ENCODE measurements at places on chromosomes 2 and 18.

- DNase-seq, result no peak
Observed at GRCh38 chr2:134287323-134287722, 33.5 kb downstream of the MGAT5 start.

DNA sequence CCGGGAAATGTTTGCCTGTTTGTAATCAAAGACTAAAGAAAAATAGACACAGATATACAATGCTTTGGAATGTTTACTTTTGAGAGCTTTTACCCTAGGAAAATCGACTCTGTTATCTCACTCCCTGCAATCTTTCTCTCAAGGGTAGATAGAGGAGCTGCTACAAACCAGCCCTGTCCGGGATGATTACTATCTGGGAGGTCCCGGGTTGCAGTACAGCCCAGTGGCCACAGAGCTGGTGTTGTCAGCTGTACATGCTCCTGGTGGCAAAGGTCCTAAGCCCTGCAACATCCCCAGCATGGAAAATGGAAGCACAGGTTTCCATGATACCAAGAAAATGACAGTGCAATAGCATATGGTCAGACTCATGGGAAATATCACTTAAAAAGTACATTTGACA, 570.5 kb upstream of the SOX11 start:
- DNase-seq, result no peak

DNA sequence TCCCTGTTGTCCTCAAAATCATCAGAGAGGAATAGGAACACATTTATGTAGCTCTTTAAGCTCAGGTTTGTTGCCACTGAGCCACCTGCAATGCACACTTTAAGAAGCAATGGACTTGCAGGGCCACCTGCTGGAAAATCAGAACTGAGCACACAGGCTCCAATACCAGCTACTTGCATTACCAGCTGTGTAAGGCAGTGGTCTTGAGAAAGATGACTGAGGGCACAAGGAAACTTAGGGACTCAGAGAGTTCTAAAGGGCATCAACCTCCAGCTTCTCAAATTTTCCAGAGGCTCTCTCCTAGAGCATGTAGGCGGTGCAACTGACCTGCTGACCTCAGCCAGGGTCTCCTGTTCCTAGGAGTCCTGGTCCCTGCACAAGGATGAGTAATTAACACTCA, 2.5 kb upstream of the CNDP2 start:
- DNase-seq, result no peak

- DNase-seq, result no peak
Observed at GRCh38 chr18:57063601-57064103, 83.2 kb upstream of the BOD1L2 start.

DNA sequence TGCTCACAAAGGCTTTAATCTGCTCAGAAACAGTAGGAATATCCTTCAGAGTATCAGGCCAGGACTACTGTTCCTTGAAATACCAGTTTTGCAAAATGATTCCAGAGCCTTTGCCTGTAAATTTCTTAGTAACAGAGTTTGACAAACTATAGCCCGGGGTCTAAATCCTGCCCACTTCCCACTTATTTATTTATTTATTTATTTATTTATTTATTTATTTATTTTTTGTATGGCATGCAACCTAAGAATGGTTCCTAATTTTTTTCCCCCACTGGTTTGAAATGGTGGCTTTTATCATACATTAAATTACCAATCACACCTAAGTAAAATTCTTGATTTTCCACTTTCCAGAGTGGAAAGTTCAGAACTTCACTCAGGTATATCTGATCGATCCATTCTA, 45.6 kb downstream of the KCNG3 start:
- DNase-seq, result no peak

GRCh38 chr18:51168960-51169662, 28.4 kb downstream of the MEX3C start:
- DNase-seq, result no peak

DNA sequence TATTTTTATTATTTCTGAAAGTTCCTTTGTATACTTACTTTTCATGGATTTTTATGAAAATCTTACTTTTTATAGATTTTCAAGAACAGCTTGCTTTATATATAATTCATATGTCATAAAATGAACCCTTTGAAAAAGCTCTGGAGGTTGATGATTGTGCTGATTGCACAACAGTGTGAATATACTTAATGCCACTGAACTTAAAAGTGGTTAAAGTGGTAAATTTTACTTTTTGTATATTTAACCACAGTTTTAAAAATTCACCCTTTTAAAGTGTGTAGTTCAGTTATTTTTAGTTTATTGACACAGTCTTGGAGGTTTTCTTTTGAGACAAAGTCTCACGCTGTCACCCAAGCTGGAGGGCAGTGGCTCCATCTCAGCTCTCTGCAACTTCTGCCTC, 8.4 kb downstream of the SANBR start:
- DNase-seq, result no peak

DNA sequence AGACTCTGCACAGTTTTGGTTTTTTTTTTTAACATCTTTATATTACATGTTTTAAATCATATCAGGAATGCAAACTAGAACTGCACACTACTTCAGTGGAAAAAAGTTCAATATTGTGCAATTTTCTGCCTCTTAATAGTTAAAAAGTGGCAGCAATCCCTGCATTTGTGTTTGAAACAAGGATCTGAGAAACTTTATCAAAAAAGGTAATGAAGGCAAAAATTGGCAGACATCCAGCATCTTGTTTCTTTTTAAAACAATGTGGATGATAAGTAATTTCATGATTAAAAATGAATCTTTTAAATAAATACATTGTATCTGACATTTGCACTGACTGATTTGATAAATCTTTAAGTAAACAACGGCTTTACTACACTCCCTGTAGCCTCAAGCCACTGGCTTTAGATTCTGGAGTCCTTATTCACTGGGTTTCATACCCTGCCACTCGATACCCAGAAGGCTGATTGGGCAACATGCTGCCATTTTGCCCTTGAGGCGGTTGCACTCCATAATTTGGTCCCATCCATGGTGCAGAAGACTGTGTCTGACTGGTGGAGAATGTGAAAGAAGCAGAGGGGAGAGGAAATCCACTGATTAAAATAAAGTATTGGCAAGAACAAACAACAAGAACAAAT, 21.6 kb upstream of the C2orf42 start:
- DNase-seq, result no peak

- DNase-seq, result no peak
Observed at GRCh38 chr2:240291337-240292034, 144.0 kb upstream of the GPC1 start.

- no peak for DNase-seq
Observed at GRCh38 chr2:33019796-33020195, 73.0 kb downstream of the LTBP1 start.

DNA sequence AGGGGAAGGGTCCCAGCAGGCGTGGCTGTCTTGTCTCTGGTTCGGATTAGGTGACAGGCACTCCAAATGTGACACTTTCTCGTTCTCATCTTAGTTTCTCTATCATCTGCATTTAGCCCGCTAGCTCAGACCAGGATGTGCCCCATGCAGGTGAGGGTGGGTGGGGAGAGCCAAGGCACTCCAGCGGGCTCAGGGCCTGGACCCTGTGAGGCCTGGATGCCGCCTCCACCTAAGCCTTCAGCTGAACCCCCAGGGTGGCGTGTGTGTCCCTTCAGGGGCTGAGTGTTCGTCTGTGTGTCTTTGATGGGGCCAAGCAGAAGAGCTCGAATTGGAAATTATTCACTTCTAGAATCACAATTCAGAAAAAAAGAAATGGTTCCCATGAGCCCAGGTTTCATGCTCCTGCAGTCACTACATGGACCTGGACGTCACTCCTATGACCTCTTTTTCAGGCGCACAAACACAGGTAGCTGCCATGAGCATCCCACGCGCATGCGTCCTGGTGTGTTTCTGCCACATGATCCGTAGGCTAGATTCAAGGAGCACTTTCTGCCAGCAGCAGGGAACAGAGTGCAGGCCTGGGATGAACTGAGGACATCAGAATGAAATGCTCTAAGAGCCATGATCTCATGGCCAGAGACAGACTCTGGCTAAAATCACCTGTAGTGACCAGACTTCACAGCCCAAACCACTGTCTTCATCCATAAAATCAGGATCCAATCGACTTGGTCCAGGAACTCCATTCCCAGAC, 25.8 kb downstream of the CIDEA start:
- DNase-seq, result no peak

DNA sequence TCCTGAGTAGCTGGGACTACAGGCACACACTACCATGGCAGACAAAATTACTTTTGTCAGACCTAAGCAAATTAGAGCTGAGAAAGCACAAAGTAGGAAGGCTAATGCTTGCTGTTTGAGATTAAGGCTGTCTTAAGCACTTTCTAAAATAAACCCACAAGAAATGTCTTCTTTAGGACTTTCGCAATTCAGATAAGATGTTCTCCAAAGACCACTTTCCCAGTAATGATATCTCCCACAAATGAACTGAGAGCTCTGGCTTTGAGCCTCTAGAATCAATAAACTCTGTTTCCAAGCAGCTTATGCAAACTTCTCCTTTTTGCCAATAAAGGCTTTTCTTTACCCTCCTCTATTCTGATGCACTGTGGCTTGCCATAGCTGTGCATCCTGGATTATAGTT, 32.0 kb upstream of the GALNT1 start:
- no peak for DNase-seq

DNA sequence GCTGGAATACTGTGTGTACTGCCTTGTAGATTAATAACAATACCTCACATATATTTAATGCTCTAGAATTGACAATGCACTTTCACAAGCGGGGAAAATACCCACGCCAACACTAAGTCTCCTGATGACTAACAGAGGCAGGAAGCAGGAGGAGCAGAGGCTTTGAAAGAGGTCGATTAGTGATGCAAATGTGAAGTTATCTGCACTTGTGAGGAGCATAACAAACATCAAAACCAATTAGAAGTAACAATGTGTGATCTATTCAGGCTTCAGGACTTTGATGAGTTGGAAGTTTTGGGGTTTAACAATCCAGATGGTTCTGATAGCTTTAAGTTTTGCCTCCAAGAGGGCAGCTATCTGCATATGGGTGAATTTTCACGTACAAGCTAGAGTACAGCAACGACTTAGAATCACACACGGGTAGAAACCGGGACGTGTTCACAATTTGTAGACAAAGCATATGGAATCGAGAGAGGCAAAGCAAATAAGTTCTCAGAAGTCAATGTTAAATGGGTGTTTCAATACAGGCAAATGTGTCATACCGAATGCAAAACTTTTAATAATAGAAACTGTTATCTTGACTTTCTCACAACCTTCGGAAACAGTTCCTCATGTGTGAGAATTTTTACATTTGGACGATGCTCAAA, 114.5 kb downstream of the METTL8 start:
- peak; percentile 54 for DNase-seq

GRCh38 chr2:46142546-46143428, 154.4 kb upstream of the EPAS1 start:
- DNase-seq, result no peak

DNA sequence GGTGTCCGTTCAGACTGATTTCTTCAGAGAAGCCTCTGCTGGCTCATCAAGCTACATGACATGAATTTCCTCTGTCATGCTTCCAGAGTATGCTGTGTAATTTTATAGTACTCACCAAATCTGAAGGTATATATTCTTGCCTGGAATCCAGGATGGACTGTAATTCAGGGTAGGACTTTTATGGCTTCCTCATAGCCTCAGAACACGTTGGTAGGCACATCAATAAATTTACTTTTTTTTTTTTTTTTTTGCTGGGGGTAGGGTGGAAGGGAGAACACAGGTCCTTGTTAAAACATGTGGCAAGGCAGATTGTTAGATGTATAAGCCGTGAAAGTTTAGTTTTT, 34.4 kb downstream of the MTA3 start:
- no peak for DNase-seq

GRCh38 chr2:109128616-109129355, at the start of gene SH3RF3:
Gene SH3RF3 (plus strand): TSS chr2:109129205.
- DNase-seq, result peak; percentile 24

DNA sequence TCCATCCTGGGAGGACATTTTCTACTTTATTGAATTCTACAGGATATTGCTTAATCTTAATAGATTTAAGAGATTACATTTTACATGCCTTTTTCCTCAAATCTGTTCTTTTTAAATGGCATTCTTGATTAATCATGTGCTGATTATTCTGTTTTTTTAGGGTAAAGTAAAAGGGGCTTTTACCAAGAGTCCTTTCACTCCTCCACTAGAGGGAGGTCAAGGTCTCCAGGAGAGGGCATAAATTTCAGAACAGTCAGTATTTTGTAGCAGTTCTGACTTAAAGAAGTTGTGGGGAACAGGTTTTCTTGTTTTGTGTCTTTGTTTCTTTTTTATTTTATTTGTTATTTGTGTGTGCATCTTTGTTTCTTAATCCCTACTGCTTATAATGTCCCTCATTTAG, 25.4 kb downstream of the WDR75 start:
- DNase-seq, result no peak

- no peak for DNase-seq
Observed at GRCh38 chr2:173669271-173669853, 295.8 kb downstream of the SP3 start.

DNA sequence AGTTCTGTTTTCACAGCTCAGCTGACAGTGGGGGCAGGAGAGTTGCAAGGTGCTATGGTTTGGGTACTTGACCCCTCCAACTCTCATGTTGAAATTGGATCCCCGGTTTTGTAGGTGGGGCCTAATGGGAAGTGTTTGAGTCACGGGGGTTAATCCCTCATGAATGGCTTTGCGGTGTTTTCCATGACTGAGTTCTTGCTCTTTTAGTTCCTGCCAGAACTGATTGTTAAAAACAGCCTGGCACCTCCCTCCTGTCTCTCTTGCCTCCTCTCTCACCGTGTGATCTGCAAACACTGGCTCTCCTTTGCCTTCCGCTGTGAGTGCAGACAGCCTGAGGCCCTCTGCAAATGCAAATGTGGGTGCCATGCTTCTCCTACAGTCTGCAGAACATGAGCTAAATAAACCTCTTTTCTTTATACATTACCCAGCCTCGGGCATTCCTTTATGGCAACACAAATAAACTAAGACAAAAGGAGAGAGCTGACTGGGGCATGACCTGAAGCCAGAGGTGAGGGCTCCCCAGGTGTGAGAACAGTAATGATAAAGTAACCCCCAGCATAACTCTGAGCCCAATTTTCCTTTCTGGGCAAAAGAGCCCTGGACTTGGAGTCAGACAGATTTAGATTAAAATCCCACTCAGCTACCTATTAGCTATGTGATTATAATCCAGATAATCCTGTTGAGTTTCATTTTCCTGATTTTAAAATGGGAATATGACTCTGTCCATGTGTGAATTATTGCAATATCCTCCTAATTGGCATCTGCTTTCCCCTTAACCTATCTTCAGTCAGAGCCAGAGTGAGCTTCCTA, 64.9 kb upstream of the CAPN13 start:
- DNase-seq, result no peak

DNA sequence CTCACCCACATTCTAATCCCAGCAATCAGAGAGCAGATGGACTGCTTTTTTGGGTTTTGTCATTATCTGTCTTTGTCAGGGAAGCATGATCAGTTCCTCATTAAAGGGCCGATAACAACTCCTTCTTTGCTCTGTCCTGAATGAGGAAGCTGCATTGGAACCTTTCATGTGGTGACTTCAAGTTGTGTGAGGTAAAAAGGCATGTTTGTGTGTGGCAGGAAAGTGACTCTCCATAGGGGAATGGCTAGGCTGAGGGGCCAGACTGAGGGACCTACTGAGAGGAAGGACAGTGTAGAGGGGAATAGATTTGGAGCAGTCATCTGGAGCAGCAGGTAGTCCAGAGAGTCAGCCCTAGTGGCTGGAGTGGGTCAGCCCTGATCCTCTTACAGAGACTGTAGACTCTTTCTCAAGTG, 23.6 kb upstream of the LRRTM1 start:
- DNase-seq, result no peak

GRCh38 chr2:11636593-11637295, 33.3 kb downstream of the NTSR2 start:
- no peak for DNase-seq
